ENCODE measurements at places on chromosomes 4 and X.

GRCh38 chr4:186838295-186838694 lies 114.6 kb upstream of the FAT1 start:
- no peak for DNase-seq

- DNase-seq = peak; percentile 17
Observed at GRCh38 chrX:106619797-106620196, 8.0 kb downstream of the RADX start.

- DNase-seq = no peak
Observed at GRCh38 chr4:106909486-106910188, 126.5 kb downstream of the DKK2 start.

DNA sequence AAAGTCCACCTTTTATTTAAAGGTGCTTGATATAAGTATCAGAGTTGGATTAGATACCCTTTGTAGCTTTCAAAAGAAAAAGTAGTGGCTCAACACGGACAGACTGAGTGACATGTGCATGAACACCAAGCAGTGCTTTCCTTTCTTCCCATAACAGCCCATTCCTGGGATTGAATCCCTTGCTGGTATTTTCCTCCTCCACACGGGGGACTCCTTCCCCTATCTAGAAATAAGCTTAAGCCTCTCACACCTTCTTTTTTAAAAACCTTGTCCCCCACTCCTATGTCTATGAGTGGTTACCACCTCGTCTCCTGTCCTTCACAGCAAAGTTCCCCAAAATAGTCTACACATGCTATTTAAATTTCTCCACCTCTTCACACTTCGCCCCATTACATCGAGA lies 5.1 kb downstream of the AP1S2 start:
- DNase-seq = peak; percentile 18

DNA sequence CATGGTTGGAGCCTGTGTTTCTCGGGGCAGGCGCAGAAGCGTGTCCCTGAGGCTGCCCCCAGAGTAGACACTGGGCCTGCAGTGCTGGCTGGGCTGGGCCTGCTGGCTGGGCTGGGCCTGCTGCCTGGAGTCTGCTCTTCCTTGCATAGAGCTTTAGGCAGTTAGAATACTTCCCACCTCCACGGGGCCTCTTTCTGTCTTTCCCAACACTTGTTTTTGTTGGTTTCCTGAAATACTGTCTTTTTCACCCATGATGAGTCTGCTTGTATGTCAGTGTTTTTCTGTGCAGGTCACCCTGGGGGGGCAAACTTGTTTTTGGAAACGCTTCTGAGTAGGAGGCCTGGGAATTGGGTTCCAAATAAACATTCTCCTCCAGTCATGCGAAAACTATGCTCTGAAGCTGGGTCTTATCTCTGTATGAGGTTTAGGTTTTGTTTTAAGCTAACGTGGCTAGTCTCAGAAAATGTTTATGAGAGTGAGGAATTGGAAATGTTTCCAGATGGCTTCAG lies 32.2 kb downstream of the TRMT44 start:
- DNase-seq = peak; percentile 94

DNA sequence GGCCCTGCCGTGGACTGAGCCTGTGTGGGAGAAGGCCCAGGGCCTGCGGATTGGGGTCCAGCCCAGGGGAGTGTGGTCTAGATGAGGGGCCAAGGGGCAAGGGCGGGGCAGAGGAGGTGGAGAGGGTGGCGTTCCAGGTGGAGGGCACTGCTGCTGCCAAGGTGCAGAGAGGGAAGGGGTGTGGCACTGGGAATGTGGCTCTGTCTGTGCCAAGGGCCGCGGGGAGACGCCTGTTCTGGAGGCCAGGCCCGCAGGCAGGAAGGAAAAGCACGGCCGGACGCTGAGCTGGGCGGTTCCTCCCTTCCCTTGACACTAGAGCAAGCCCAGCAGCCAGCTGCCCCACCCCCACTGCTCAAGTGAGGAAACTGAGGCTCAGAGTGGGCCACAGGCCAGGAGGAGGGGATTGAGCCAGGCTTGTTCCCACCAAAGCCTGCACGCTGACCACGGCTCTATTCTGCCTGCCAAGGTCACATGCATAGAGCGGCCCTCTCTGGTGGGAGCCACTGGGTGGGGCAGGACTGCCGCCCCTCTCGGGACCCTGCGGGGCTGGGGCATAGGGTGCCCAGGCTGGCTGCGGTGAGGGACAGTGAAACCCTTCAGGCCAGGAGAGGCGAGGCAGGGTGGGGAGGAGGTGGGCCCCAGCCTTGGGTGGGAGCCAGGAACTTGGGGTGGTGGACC lies 13.0 kb downstream of the SH3BP2 start:
- no peak for DNase-seq

GRCh38 chr4:185128272-185129119 lies 14.6 kb upstream of the SLC25A4 start:
- DNase-seq = no peak

GRCh38 chr4:135177321-135177720 lies 975.7 kb upstream of the PABPC4L start:
- DNase-seq = no peak

DNA sequence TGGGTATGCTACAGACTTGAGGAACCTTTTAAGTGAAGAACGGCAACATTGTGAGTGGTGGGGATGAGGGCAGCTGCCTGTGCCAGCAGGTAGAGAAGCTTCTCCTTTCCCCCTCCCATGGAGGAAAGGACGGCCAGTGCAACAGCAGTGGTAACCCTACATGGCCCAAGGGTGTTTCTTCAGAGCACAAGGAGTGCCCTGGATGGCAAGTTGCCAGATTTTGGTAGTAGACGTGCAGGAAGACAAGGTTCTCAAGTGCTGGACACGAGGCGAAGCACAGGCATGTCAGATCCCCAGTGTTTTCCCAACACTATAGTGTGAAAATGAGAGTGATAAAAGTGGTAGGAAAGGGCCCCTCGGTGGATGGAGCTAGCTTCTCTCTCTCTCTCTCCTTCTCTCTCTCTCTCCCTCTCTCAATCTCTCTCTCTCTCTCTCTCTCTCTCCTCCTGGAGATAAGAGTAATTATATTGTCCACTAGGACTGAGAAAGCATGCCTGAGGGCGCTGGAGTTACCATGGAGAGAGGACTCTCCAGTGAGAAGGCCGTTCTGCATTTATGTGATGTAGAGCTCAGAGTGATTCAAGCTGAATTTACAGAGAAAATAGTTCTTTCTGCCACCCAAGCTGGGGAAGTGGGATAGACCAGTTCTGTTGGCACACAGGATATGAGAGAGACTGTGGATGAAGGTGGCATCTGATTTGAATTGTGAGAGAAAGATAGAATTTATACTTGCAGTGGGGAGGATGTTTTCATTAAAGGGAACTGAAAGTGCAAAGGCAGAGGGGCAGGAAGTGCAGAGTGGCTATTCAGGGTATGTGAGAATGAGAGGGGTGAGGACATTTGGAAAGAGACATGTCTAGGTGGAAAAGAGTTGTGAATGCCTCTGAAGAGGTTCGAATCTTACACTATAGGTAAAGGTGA lies 25.7 kb upstream of the TRPC3 start:
- DNase-seq = no peak

All from fibroblast of mammary gland (primary cell).